RPMI7951 (cell line): ENCODE measurements at places on chromosomes 7 and 10. TPM values are rescaled to one million over a fixed set of nuclear protein-coding genes. Genes with fewer than 3 reads are reported as not detected.

- no peak for DNase-seq
Observed at GRCh38 chr7:23545493-23545892, 13.7 kb upstream of the TRA2A start.

DNA sequence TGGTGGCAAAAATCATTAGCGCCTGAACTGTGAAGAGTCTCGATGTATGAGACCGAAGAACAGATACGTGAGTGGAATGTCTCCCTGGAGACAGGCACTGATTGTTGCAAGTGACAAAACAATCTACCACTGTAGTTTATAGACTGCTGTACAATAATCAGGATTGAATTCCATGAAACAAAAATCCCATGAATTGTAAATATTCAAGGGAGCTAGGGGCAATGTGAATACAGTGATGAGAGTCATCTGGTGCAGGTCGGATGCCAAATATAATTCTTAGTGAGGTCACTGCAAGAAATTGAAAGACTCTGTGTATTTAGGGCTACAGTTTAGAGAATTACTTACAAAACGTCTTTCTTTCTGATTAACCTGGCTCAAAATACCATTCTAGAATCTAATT lies 594.4 kb upstream of the VSTM2A start:
- no peak for DNase-seq

GRCh38 chr10:16192337-16192736 lies 244.5 kb upstream of the PTER start:
- no peak for DNase-seq

GRCh38 chr10:133035952-133036351 lies 51.8 kb upstream of the ADGRA1 start:
- no peak for DNase-seq

DNA sequence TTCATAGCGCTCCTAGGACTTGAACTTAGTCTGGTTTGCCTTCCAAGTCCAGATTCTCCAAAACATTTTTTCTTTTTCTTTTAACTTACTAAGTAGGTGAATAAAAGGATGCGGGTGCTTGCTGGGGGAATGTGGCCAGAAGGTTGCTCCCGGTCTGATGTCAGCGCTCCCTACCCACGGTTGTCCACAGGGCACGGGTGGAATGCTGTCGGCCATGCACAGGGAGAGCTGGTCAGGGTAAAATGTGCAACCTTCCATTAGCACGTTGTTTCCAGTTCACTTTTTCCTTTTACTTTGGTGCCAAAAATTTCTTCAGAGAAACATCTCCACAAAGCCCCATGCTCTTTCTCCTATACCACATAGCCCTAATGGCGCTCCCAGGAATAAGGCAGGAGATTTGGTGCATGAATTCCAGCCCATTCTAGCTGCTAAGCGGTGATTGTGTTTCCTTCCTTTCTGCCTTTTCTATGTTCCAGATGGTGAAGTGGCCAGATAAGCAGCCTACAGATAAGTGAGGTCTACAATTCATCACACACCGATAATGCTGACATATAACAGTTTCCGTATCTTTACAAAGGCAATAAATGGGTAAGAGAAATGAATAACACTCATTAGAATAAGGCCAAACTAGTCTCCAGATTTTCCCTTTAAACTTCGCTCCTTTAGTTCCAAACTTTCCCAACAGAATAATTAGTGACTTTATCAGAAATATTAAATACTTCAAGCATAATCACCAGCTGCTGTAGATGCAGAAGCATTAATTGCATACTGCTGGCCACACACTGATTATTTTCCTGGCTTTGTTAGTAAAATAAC lies 138.3 kb upstream of the FGFR2 start:
- DNase-seq, result no peak

DNA sequence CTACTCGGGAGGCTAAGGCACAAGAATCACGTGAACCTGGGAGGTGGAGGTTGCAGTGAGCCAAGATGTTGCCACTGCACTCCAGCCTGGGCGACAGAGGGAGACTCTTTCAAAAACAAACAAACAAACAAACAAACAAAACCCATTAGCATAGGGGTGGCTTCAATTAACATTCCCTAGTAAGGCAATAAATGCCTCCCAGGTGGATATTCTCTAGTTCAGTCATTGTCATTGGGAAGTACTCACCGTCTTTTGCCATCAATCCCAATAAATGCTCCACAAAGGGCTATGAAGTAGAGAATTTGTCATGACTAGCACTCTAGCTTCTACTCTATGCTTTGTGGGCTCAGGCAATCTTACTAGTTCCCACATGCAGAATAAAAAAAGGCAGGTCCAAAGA lies 11.7 kb upstream of the TMEM254 start:
- DNase-seq, result no peak

GRCh38 chr7:24444666-24445440 lies 128.4 kb upstream of the PALS2 start:
- DNase-seq, result no peak

- DNase-seq, result no peak
Observed at GRCh38 chr10:101896225-101896877, 52.8 kb upstream of the KCNIP2 start.

GRCh38 chr7:30068117-30068516 lies 39.9 kb downstream of the PLEKHA8 start:
- DNase-seq, result peak; percentile 33

DNA sequence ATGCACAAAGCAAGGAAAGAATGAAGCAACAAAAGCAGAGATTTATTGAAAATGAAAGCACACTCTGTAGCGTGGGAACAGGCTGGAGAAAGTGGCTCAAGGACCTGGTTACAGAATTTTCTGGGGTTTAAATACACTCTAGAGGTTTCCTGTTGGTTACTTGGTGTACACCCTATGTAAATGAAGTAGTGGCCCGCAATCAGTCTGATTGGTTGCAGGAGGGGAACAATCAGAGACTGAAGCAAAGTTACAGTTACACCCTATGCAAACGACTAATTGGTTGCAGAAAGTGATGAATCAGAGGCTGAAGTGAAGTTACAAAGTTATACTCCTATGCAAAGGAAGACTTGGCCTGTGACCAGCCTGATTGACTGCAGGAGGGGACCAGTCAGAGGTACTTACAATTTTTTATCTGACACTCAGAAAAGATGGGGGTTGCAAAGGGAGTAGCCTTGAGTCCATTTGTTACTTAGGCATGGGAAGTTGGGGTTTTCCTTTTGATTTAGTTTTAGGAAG lies 3.6 kb upstream of the MTPN start:
- peak; percentile 97 for DNase-seq

GRCh38 chr7:103569621-103570305 lies 123.8 kb upstream of the SLC26A5 start:
- no peak for DNase-seq

DNA sequence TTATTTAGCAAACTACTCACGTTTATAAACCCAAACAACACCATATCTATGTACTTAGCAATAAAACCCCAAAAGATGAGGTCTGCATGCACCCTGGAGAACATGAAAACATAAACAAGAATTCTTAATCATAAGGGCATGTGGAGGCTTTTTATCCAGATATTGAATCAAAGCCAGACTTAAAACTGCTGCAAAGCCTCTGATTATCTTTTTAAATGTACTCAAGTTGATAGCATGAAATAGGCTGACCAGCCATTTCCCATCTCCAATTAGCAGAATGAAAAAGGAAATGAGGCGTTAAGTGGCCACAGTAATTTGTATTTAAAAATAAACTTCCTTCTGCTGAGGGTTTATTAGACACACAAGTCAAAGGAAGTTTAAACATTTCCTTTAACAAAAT lies 48.3 kb downstream of the ITIH5 start:
- no peak for DNase-seq

DNA sequence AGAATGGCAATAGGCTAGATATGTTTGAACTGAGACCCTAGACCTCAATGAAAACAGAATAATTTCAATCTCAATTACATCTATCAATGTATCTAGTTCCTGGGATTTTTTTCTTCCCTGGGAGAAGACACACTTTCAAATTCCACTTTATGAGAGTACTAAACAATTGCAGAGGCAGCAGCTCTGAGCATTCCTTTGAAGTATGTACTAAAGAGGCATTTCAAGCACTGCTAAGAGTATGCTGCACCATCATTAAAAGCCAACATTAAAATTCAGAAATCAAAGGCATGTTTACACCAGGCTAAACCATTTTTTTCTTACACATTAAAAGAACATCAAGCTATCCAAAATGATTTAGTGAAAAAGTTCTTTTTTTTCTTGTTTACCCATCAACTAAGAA lies 297.9 kb upstream of the CACNA2D1 start:
- no peak for DNase-seq

GRCh38 chr7:120431016-120431415 lies 158.0 kb downstream of the KCND2 start:
- DNase-seq, result no peak

GRCh38 chr10:69835875-69836730 lies 34.4 kb downstream of the COL13A1 start:
- no peak for DNase-seq

GRCh38 chr7:89029864-89030263 lies 234.3 kb upstream of the TEX47 start:
- DNase-seq, result peak; percentile 47

GRCh38 chr7:18877874-18878273 lies 239.6 kb downstream of the TWIST1 start:
- DNase-seq, result no peak

GRCh38 chr10:77016278-77016815 lies 621.3 kb downstream of the KCNMA1 start:
- no peak for DNase-seq

GRCh38 chr7:84123965-84124547 lies 70.5 kb downstream of the SEMA3A start:
- peak; percentile 45 for DNase-seq

- peak; percentile 20 for DNase-seq
Observed at GRCh38 chr7:26326211-26326610, 34.5 kb downstream of the SNX10 start.

- DNase-seq, result no peak
Observed at GRCh38 chr10:30821261-30821993, 191.9 kb upstream of the LYZL2 start.

DNA sequence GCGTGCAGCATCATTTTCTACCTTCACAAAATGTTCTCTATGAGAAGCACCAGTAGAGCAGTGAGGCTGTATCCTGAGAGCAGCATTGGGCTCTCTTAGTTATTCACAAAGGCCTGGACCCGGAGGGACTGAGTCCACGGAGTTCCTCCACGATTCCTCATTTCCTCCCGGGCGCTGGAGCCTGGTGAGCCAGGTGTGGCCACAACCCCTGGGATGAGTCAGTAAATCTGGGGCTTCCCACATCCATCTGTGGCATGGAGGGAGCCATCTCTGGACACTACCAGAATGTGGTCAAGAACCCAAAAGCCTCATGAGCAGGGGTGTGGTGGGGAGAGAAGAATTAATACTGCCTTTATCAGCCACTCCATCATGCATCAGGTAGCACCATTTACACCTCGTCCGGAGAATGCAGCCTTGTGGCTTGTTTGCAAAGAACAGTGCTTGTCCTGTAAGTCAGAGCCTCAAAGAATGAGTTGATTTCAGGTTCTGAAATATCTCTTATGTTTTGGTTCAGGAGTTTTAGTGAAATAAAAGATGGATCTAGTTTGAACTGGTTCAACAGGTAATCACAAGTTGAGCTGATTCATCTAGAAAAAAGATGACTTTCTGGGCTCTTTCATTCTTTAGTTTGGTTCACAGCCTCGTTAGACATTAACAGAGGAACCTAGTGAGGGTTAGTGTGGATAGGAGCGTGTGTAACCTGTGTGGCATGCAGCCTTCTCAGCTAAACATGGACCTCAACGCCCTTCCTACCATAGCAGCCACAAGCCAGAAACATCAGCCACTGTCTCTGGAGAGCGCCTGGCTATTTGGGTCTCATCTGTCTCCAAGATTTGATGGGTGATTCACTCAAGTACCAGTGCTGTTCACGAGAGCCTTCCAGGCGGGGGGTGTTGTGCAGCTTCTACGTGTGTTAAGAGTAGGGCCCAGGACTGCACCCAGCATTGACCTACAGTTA lies 95.2 kb downstream of the WDR37 start:
- peak; percentile 57 for DNase-seq

DNA sequence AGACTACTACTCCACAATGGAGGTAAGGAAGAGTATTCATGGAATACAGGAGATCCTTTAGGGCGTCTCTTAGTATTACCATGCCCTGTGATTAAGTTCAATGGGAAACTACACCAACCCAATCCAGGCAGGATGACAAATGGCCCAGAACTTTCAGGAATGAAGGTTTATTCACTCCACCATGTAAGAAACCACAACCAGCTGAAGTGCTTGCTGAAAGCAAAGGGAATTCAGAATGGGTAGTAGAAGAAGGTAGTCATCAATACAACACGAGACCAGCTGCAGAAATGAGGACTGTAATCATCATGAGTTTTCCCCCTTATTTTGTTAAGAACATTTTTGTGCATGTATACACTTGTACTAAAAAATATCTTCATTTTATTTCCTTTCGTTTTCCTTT lies 76.6 kb downstream of the GPR37 start:
- peak; percentile 3 for DNase-seq

GRCh38 chr10:70682920-70683600 lies 10.8 kb downstream of the ADAMTS14 start:
- DNase-seq, result no peak

- DNase-seq, result no peak
Observed at GRCh38 chr7:104482362-104483037, 154.1 kb downstream of the LHFPL3 start.

DNA sequence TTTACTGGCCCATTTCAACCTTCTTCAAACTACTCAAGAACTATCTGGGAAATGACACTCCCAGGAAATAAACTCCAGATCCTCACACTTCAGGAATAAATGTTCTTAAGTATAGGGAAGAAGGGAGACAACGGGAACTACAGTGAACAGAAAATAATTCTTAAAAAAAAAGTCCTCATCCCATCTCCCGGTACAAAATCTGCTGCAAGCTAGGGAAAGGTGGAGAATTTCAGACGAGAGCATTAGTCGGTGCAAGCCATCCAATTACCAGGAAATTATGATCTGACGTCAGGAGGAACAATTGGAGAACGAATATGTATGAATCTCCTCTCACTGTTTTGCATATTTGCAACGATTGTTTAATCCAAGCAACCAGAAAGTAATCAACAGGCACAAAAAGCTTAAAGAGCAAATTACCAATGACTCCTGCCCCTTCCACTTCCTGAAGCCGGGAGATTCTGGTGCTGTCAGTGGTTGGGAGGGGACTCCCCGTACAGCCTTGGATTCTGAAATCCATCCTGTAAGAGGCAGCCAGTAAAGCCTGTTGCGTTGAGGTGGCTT lies 15.1 kb upstream of the GATA3 start:
- DNase-seq, result no peak

GRCh38 chr10:122532601-122533296 lies 27.8 kb upstream of the DMBT1 start:
- DNase-seq, result no peak

EGFR gene
- 36.7 and 40.9 TPM in 2 replicates for total RNA-seq

SLC39A12 gene
- not detected in 2 replicates for total RNA-seq

PNLIPRP2 gene
- total RNA-seq, result not detected in 2 replicates

FKBP6 gene
- not detected in 2 replicates for total RNA-seq

NUTM2E gene
- not detected in 2 replicates for total RNA-seq

KLF14 gene
- under 0.01 and 0.12 TPM in 2 replicates for total RNA-seq

ANXA8 gene
- total RNA-seq, result 0.12 and 0.29 TPM in 2 replicates

TRIM50 gene
- not detected in 2 replicates for total RNA-seq

AP4M1 gene
- total RNA-seq, result 22.6 and 36.8 TPM in 2 replicates

STK17A gene
- total RNA-seq, result 94.3 and 97.4 TPM in 2 replicates

TLX1 gene
- not detected in 2 replicates for total RNA-seq

CCL24 gene
- total RNA-seq, result not detected in 2 replicates

COL13A1 gene
- total RNA-seq, result 17.1 and 26.2 TPM in 2 replicates

UNC5B gene
- total RNA-seq, result 19.3 and 25.3 TPM in 2 replicates

ZNF277 gene
- 25.4 and 34.5 TPM in 2 replicates for total RNA-seq

MYH16 gene
- 1.1 and 1.2 TPM in 2 replicates for total RNA-seq
